ENCODE measurements at places on chromosomes 11 and 22.

- no peak for DNase-seq
Measured at GRCh38 chr11:75812542-75813040, 2.4 kb upstream of the UVRAG start.

GRCh38 chr11:128039140-128040021 is 548.0 kb downstream of the ETS1 start:
- DNase-seq = peak; percentile 13

DNA sequence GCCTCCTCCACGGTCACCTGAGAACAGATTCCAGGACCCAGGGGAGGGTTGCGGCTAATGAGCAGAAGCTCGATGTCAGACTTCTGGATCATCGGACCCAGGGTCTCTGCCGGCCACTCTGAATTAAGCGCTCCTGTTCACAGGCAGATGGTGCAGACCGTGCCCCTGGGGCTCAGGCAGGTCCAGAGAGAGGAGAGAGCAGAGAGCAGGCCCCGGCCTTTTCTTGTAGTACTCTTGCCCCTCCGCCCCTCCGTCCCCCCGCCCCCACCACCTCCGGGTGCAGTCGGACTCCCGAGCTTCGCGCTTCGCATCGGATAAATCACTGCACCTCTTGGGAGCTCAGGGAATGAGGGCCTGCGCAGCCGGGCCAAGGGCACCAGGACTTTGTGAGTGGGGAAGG is 50.3 kb downstream of the RPS6KA4 start:
- no peak for DNase-seq

DNA sequence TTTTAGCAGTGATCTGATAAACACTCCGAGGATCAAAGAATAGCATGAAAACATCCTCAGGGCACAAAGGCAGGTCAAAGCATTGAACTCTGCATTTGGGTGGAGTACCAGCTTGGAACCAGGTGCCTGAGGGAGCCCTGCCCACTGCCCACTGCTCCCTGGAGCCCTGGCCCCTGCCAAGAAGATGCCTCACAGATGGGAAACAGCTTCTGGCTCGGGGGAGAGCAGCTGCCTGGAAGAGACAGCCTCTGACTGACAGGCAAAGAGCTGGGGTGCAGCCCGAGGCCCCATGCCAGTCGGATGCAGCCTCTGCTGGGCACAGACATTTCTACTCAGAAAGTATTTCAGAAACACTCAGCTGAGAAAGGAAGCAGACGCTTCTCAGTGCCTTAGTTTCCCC is 13.2 kb downstream of the LMO1 start:
- no peak for DNase-seq

DNA sequence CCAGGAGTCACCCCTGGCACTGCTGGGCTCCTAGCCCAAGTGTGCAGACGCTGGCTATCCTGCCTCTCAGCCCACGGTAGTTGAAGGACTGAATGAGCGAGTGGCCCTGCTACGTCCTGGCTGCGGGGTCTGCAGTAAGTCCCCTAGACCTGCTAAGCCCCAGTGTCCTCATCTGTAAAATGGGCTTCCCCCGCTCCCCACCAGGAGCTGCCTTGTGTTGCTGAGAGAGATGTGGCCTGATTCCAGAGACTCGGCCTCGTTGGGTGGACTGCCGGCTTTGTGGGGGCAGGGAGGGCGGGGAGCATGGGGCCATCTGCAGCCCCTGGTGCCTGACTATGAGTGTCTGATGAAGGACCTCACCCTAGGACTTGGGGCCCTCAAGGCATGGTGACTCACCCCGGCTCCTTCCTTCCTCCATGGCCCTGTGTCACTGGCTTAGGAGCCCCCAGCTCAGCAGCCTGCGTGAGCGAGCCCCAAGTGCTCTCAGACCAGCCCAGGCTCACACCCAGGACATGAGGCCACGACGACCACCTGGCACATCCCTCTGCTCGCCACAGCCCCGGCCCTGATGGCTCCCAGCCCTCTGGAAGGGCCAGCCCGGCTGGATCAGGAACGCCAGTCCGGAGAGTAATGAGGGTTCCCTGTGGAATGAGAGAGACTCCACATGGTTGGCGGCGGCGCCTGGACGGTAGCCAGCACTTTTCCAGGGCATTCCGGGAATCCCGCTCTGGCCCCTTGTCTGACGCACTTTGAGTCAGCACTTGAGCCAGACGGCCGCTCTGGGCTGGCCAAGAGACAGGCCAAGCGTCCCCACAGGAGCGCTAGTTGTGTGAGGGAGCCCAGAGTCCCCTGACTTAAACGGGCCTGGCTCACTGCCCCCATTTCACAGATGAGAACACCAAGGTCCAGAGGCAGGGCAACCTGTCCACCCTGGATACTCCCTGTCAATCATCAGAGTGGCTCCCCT is 50.5 kb upstream of the SHISAL1 start:
- DNase-seq = no peak

DNA sequence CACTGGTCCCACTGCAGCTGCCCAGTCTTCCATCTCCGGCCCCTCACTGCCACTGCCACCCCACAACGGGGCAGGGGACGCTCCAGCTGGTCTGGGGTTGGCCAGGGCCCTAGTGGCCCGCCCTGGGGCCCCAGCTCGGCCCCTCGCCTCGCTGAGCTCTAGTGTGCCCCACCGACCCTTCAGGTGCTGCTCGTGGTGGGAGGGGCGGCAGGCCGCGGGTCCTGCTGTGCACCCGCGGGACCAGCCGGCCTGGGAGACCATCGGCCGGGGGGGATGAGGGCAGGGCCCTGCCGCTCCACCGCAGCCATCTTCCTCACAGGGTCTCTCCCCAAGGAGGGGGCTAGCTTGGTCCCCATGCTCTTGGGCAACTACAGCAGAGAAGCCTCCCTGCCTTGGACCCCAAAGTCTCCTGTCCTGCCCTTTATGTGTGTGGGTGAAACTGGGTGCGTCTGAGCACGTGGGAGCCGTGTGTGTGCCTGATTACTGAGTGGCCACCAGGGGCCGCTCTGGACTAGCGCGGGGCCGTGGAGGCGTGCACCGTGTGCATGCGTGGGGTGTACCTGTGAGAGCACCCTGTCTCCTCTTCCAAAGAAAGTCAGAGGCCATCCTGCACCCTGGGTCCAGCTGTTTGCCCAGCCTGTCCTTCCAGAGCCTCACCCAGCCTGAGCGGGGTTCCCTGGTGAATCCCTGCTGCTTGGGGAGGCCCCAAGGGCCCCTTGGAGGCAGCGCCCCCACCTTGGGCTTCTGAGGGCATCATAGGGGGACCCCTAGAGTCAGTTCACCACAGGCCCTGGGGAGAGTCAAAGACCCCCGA is 6.0 kb upstream of the ACR start:
- DNase-seq = no peak

DNA sequence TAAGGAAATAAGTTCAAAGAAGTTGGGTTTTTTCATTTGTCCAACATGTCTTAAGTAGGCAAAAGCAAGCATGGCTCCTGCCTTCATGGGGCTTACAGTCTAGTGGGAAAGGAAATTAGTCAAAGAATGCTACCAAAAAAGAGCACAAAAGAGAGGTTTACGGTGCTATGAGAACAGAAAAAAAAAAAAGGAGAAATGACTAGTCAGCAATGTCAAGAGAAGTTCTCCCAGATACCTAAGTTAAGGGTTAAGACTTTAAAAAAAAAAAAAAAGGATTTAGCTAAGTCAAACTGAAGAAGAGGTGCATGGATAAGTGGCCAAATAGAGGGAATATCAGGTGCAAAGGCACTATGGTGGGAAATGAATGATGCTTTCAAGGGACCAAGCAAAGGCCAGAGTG is 29.3 kb downstream of the SERGEF start:
- DNase-seq = no peak

DNA sequence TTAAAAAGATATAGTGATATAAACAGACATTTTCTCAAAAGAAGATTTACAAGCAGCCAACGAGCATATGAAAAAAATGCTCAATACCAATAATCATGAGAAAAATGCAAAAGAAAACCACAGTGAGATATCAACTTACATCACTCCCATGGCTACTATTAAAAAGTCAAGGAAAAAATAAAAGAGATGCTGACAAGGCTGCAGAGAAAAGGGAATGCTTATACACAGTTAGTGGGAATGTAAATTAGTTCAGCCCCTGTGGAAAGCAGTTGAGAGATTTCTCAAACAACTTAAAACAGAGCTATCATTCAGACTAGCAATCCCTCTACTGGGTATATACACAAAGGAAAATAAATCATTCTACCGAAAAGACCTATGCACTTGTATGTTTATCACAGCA is 97.1 kb upstream of the CARD18 start:
- DNase-seq = no peak

DNA sequence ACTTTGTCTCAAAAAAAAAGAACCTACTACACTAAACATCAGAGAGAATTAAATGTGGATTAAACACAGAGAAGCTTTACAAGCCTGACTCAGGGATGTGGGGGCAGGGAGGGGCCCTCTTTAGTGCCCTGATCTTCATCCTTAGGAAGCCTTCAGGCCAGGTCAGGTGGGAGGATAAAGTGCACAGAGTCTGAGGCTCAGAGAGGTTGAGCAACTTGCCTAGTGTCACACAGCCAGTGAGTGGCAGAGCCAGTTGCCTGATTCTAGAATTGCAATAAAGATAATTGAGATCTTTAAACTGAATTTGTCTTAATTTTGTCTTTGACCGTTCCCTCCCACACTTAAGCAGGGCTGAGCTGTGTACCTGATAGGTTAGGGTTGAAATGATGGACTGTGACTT is 7.2 kb downstream of the SEC14L6 start:
- no peak for DNase-seq

GRCh38 chr11:1121331-1121812 is 36.4 kb upstream of the MUC5AC start:
- no peak for DNase-seq

DNA sequence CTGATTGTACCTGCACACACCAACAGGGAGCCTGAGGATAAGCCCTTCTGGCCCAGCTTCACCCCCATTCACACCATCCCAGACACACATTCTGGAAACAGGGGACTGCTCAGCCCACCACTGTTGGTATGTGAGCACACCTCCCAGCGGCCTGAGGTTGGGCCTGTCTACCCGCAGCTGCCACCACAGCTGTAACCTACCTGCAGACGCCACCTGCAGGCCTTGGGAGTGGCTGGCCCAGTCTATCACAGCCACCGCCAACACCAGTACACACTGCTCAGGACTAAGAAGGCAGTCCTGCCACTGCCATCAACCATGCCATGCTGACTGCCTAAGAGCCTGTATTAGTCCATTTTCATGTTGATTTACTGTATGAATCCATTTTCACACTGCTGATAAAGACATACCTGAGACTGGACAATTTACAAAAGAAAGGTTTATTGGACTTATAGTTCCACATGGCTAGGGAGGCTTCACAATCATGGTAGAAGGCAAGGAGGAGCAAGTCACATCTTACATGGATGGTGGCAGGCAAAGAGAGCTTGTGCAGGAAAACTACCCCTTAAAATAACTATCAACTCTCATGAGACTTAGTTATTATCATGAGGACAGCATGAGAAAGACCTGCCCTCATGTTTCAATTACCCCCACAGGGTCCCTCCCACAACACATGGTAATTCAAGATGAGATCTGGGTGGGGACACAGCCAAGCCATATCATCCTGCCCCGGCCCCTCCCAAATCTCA is 30.6 kb downstream of the RSF1 start:
- DNase-seq = no peak

DNA sequence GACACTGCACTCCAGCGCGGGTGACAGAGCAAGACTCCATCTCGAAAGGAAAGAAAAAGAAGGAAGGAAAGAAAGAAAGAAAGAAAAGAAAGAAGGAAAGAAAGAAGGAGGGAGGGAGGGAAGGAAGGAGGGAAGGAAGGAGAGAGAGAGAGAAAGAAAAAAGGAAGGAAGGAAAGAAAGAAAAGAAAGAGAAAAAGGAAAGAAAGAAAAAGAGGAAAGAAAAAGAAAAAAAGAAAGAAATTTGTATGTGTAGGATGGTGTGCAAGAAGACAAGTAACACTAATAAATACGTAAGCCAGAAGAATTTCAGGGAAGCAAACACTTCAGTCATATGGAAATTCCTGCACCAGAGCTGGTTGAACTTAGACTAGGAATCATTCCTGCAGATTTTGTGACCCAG is 618 bp downstream of the OR8D1 start:
- no peak for DNase-seq

DNA sequence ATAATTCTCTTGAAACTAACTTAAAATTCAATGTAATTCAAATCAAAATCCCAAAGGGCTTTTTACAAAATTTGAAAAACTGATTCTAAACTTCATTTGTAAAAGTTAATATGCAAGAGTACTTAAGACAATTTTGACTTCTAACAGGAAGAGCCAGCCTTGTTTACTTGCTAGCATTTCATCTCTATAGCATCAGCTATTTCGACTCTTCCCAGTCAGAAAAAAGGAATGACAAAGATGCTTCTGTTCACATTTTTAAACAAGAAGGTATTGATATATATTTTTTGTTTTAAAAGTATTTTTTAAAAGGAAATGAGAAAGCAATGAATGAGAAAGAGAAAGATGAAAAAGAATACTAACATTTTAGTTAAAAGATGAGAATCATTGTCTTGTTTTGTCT is 16.4 kb downstream of the SLN start:
- no peak for DNase-seq

DNA sequence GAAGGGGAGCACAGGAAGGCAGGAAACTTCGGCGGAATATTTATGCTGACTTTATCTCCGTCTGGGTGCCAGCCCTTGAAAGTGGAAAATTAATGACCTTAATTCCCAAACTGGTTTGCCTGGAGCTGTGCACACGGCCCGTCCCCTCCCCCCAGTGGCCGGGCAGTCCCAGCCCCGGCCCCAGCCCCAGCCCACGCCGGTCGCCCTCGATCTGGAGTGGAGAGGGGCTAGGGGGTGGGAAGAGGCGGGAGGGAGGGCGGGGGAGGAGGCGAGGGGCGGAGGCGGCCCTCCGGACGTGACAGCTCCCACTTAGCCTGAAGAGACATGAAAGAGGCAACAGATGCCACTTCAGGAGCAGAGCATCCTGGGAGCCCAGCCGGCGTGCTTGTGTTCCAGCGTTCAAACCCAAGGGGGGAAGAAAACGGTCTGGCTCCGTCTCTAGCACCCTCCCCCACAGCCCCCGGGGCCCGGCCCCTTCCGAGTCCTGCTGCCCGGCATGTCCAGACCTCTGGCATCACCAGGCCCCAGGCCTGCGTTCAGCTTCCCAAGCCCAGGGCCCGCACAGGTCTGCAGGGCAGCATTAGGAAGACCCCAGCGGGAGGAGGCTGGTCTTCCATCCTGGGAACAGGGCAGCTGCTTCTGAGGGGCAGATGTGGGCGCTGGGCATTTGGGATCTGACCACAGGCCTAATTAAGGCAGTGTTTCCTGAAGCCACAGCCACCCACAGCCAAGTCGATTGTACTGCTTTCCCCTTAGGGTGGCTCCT is 20.0 kb upstream of the LMO1 start:
- no peak for DNase-seq

DNA sequence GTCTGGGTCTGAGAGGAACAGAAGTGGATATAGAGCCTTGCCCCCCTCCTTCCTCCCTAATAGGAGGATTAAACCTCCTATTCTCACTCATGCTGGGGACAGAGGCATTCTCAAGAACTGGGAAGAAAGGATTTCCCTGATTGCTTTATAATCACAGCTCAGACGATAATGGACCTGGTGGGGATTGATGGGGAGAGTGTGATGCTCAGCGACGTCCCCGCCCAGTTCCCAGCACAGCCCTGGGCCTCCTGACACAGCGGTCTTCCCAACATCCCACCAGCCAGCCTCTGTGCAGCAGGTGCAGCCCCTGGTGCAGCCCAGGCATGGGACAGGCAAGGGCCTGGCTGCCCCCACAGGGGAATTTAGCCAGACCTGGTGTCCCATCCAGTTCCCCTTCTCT is 28.4 kb downstream of the TRIM29 start:
- DNase-seq = no peak

- DNase-seq = no peak
Measured at GRCh38 chr11:61121917-61122316, 19.6 kb downstream of the CD5 start.

All from activated gamma-delta T cell (primary cell).